Esophagus squamous epithelium (tissue), 5 donors: ENCODE measurements at places on chromosomes 6 and 20. TPM values are rescaled to one million over a fixed set of nuclear protein-coding genes. Genes with fewer than 3 reads are reported as not detected.

GRCh38 chr20:11912013-11912658 lies 5.6 kb upstream of the BTBD3 start:
- H3K4me3 ChIP-seq = no peak overlapping the region
- no peak for DNase-seq
- H3K27ac ChIP-seq = peak overlapping the region; percentile 69
- peaks cover 9% of the 10 kb centered on the region for H3K4me1 ChIP-seq

- no peaks in the 10 kb centered on the region for H3K36me3 ChIP-seq
- DNase-seq = no peak
- H3K27me3 ChIP-seq = peaks cover 73% of the 10 kb centered on the region
- no peaks in the 10 kb centered on the region for H3K4me1 ChIP-seq
- H3K4me3 ChIP-seq = no peak overlapping the region
These were observed 112.5 kb downstream of the EDN3 start for GRCh38 chr20:59412875-59413284.

DNA sequence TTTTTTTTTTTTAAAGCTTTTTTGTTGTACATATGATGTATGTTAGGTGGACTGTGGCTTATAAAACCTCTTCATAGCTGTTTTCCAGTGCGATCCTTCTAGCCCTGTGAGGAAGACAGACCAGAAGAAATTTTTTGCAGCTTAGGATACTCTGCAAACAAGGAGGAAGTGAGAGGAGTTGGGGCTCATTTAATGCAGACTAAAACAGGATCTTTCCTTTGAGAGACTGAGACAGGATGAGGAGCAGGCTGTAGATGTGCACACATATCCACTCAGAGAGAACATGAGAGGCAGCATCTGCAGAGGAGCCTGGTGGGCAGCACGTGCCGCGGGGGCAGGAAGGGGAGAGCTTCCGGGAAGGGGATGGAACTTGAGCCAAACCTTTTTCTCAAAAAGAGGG lies 45.7 kb downstream of the PPARD start:
- H3K4me3 ChIP-seq = no peak overlapping the region
- H3K36me3 ChIP-seq = no peaks in the 10 kb centered on the region
- no peak for DNase-seq
- H3K27me3 ChIP-seq = no peaks in the 10 kb centered on the region
- H3K4me1 ChIP-seq = peaks cover 13% of the 10 kb centered on the region

DNA sequence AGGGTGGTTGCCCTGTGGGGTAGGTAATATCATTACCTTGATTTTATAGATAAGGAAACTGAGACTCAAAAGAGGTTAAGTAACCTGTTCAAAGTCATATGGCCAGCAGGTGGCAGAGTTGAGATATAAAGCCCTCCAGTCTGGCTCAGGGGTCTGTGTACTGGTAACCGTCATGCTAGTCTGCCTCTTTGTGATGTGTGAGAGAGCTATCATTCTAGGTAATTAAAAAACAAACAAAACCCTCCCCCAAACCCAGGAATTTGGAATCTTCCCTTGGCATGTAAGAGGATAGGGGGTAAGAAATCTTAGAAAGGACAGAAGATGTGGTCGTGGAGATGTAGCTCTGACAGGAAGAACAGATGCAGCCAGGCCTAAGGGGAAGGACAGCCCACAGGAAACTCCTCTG lies 206.0 kb downstream of the CDC5L start:
- no peak for DNase-seq
- no peak overlapping the region for H3K4me3 ChIP-seq
- peaks cover 6% of the 10 kb centered on the region for H3K27me3 ChIP-seq
- H3K27ac ChIP-seq = no peak overlapping the region

The HLA-F gene
- total RNA-seq = 8.7 TPM

The EEF1A2 gene
- 3.1 TPM for total RNA-seq

The SRXN1 gene
- 118 TPM for total RNA-seq

GRCh38 chr6:95530176-95530819 lies 47.0 kb upstream of the MANEA start:
- H3K4me1 ChIP-seq = no peaks in the 10 kb centered on the region
- no peak for DNase-seq
- H3K27ac ChIP-seq = no peak overlapping the region
- H3K27me3 ChIP-seq = no peaks in the 10 kb centered on the region
- no peaks in the 10 kb centered on the region for H3K36me3 ChIP-seq

The PPIL6 gene
- 2.0 TPM for total RNA-seq

DNA sequence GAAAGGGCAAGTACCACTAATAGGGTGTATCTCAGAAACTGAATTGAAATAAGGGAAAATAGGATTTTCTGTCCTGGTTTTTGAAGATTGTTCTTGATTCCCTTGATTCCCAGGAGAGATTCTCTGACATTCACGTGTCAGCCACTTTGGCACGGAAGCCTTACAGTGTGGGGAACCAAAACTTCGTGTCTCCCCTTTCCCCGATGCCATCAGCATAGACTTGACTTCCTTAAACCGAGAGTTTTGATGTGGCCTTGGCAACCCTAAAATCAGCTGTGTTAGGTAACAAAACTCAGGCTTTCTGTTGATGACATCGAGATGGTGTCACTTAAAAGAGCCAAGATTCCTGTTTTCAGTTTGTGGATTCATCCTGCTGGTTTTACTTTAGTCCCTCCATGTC lies 7.5 kb downstream of the HMGN4 start:
- no peaks in the 10 kb centered on the region for H3K27me3 ChIP-seq
- no peaks in the 10 kb centered on the region for H3K36me3 ChIP-seq
- no peak overlapping the region for H3K4me3 ChIP-seq

The GTSF1L gene
- total RNA-seq = not detected

DNA sequence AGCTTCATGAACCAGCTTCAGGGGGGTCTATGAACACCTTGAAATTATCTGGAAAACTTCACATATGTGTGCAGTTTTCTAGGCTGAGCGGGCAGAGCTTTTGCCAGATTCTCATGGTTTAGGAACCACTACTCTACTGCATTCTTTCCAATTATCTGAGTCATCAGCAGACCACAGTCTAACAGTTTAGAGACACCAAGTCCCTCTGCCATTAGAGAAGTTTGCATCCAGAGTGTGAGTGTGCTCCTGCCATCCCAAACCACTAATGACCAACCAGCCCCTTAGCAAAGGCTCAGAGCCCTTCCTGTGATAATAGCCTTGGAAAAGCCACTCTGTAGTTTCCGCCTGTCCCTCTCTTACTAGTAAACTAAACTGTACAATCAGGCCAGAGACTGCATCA lies 96.8 kb downstream of the PHACTR1 start:
- no peak overlapping the region for H3K27ac ChIP-seq
- no peak for DNase-seq
- H3K4me1 ChIP-seq = no peaks in the 10 kb centered on the region
- H3K4me3 ChIP-seq = no peak overlapping the region
- H3K36me3 ChIP-seq = no peaks in the 10 kb centered on the region

The FAM217A gene
- total RNA-seq = not detected

The FAM162B gene
- 0.61 TPM for total RNA-seq

- no peaks in the 10 kb centered on the region for H3K27me3 ChIP-seq
- peaks cover 7% of the 10 kb centered on the region for H3K4me1 ChIP-seq
- H3K36me3 ChIP-seq = no peaks in the 10 kb centered on the region
These were observed 277.5 kb upstream of the MAN1A1 start for GRCh38 chr6:119626884-119627619.

- peaks cover 26% of the 10 kb centered on the region for H3K27me3 ChIP-seq
- H3K4me1 ChIP-seq = peaks cover 19% of the 10 kb centered on the region
- H3K36me3 ChIP-seq = no peaks in the 10 kb centered on the region
- DNase-seq = no peak
- H3K4me3 ChIP-seq = no peak overlapping the region
- no peak overlapping the region for H3K27ac ChIP-seq
These were observed 9.2 kb downstream of the FOXS1 start for GRCh38 chr20:31835977-31836852.

- H3K27ac ChIP-seq = no peak overlapping the region
- H3K4me3 ChIP-seq = no peak overlapping the region
- DNase-seq = no peak
- H3K27me3 ChIP-seq = no peaks in the 10 kb centered on the region
- no peaks in the 10 kb centered on the region for H3K36me3 ChIP-seq
These were observed 8.5 kb downstream of the SCGN start for GRCh38 chr6:25660512-25660911.

DNA sequence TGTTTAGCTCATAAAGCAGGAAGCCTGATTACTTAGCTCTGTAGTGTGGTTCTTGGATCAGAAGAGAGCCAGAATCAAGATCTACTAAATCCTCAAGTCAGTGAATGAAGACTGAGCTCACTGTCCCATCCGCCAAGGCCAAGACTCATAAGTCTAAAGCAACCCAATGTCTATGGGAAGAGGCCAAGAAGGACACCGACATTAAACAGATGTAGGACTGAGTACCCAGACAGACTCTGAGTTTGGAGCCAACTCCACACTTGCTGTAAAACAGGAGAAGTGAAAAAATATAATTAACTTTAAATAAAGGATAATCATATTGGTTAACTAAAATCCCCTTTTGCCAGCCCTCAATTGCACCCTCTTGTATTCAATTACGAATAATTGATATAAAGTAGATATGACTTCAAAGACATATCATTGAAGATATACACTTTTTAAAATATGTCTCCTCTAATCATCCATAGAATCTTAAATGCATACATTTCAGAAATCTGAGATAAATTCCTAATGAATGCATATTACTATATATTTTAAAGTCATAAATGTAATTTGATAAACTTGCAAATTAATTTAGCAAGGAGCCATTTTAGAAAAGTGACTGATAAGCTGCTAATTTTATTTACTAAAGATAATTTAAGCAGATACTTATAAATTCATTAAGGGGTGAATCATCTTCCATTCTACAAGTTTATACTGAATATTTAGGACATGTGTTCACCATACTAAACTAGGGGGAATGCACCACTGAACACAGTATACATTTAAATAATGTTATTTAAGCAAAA lies 617.0 kb upstream of the ARID1B start:
- peaks cover 6% of the 10 kb centered on the region for H3K4me1 ChIP-seq
- no peak overlapping the region for H3K4me3 ChIP-seq
- no peak for DNase-seq
- H3K36me3 ChIP-seq = no peaks in the 10 kb centered on the region
- no peaks in the 10 kb centered on the region for H3K27me3 ChIP-seq

The ABHD16B gene
- not detected for total RNA-seq

The TASP1 gene
- total RNA-seq = 20.0 TPM

DNA sequence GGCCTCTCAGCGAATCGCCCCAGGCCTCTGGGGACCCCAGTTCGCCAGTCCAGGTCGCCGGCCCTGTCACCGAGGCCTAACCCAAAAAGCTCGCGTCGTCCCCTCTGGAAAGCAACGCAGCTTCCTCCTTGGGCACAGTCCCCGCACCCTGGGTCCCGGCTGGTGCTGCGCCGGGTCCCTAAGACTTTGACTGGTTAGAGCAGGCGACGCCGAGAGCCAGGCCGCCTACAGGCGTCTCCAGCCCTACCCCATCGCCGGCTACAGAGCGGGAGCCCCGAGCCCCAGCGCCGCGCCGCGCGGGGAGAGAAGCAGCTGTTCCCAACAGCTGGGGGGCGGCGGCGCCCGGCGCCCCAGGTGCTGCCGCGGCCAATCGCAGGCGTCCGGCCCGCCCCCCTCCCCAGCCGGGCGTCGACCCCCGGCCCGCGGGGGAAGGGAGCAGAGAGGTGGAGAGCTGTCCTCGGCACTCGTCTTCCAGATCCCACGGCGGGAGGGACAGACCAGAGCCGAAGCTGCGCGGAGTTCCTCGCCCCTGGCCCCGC lies 540 bp upstream of the RBM24 start:
- H3K4me3 ChIP-seq = peak overlapping the region; percentile 43
- H3K27ac ChIP-seq = peak overlapping the region; percentile 86
- H3K36me3 ChIP-seq = no peaks in the 10 kb centered on the region
- no peaks in the 10 kb centered on the region for H3K27me3 ChIP-seq
- peaks cover 34% of the 10 kb centered on the region for H3K4me1 ChIP-seq
- DNase-seq = no peak

The TRIM40 gene
- total RNA-seq = not detected

GRCh38 chr6:169994739-169995138 lies 243.3 kb downstream of the ERMARD start:
- no peak overlapping the region for H3K27ac ChIP-seq
- no peak for DNase-seq
- H3K4me1 ChIP-seq = no peaks in the 10 kb centered on the region
- H3K4me3 ChIP-seq = no peak overlapping the region
- no peaks in the 10 kb centered on the region for H3K36me3 ChIP-seq

- H3K4me3 ChIP-seq = no peak overlapping the region
- H3K4me1 ChIP-seq = no peaks in the 10 kb centered on the region
- no peaks in the 10 kb centered on the region for H3K36me3 ChIP-seq
- no peaks in the 10 kb centered on the region for H3K27me3 ChIP-seq
- no peak for DNase-seq
These were observed 1104.2 kb upstream of the CITED2 start for GRCh38 chr6:140478631-140479030.

- H3K4me3 ChIP-seq = no peak overlapping the region
- DNase-seq = no peak
- H3K4me1 ChIP-seq = no peaks in the 10 kb centered on the region
- no peak overlapping the region for H3K27ac ChIP-seq
These were observed 253.5 kb downstream of the GJA1 start for GRCh38 chr6:121688974-121689373.

DNA sequence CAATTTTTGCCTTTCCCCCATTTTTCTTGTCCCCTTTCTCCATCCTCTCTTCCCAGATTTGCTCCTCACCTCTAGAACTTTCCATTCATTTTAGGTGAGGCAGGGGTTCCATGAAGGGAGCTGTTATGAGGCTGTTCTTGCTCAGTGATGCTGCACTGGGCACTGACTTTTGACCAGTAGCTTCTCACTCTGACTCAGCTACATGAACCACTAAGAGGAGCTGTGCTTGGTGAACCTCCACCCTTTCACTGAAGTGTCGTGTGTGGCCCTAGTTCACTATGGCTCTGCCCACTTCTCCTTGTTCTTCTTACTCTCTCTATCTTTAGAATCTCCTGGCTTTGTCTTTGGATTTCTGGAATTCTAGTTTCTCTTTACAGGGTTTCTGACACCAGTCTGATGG lies 307.1 kb upstream of the RNF24 start:
- DNase-seq = no peak
- no peak overlapping the region for H3K27ac ChIP-seq
- no peak overlapping the region for H3K4me3 ChIP-seq

DNA sequence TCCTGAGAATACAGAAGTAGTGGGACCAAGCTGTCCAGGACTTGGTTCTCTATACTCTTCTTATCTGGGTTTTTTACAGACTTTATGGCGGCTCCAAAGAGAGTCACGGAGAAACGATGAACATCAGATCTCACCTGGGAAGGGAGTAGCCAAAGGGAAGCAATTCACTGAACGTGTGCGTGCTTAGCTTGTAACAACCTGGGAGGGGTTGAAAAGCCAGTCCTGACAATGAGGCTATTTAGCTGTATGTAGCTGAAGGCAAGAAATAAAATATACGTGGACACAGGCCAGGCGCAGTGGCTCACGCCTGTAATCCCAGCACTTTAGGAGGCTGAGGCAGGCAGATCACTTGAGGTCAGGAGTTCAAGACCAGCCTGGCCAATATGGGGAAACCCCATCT lies 18.2 kb upstream of the RBL1 start:
- no peaks in the 10 kb centered on the region for H3K4me1 ChIP-seq
- H3K36me3 ChIP-seq = no peaks in the 10 kb centered on the region
- no peak overlapping the region for H3K4me3 ChIP-seq
- no peaks in the 10 kb centered on the region for H3K27me3 ChIP-seq
- no peak overlapping the region for H3K27ac ChIP-seq

GRCh38 chr20:32316667-32317066 lies 39.2 kb downstream of the KIF3B start:
- no peak for DNase-seq
- no peaks in the 10 kb centered on the region for H3K27me3 ChIP-seq
- H3K4me3 ChIP-seq = no peak overlapping the region
- peaks cover 64% of the 10 kb centered on the region for H3K36me3 ChIP-seq
- no peak overlapping the region for H3K27ac ChIP-seq
